A549 treated with dexamethasone at 1 μM for 4 hours (cell line): ENCODE measurements at places on chromosomes 4 and X. TPM values are rescaled to one million over a fixed set of nuclear protein-coding genes. Genes with fewer than 3 reads are reported as not detected.

ADH4 gene
- total RNA-seq = not detected in 5 replicates

XK gene
- total RNA-seq = 0.35 to 0.43 TPM (median 0.42 TPM) in 5 replicates

PDE6B gene
- not detected in 5 replicates for total RNA-seq

NPY2R gene
- 0.04 TPM in 1 of 5 replicates, not detected in the others for total RNA-seq

ADAMTS3 gene
- not detected in 5 replicates for total RNA-seq

AADAT gene
- total RNA-seq = 7.6 to 9.6 TPM (median 8.4 TPM) in 5 replicates

LRAT gene
- total RNA-seq = 0.07 to 0.11 TPM (median 0.08 TPM) in 3 of 5 replicates, not detected in the others

FREM3 gene
- total RNA-seq = not detected in 5 replicates

MAGEB2 gene
- not detected in 5 replicates for total RNA-seq

RAI2 gene
- total RNA-seq = 0.21 to 0.39 TPM (median 0.27 TPM) in 5 replicates

LONRF3 gene
- total RNA-seq = 1.7 to 3.9 TPM (median 3.5 TPM) in 5 replicates

RHOXF2B gene
- total RNA-seq = not detected in 5 replicates

MAOB gene
- total RNA-seq = 0.14 to 0.25 TPM (median 0.19 TPM) in 5 replicates

LDB2 gene
- total RNA-seq = not detected in 5 replicates

METAP1 gene
- total RNA-seq = 45.3 to 57.3 TPM (median 51.2 TPM) in 5 replicates

TNIP3 gene
- total RNA-seq = 0.07 to 0.43 TPM (median 0.24 TPM) in 5 replicates

EDA2R gene
- total RNA-seq = 9.5 to 13.6 TPM (median 12.7 TPM) in 5 replicates

BST1 gene
- 14.6 to 22.0 TPM (median 15.8 TPM) in 5 replicates for total RNA-seq

CYTL1 gene
- total RNA-seq = not detected in 5 replicates

POU3F4 gene
- not detected in 5 replicates for total RNA-seq

HMGN5 gene
- total RNA-seq = 2.1 to 3.2 TPM (median 2.7 TPM) in 5 replicates

HEPH gene
- 0.02 TPM in 1 of 5 replicates, not detected in the others for total RNA-seq

ADGRG2 gene
- 8.7 to 14.3 TPM (median 12.7 TPM) in 5 replicates for total RNA-seq

FAM9C gene
- total RNA-seq = 0.05 TPM in 1 of 5 replicates, not detected in the others

ADGRG4 gene
- total RNA-seq = not detected in 5 replicates

ETDB gene
- not detected in 5 replicates for total RNA-seq

WDR13 gene
- total RNA-seq = 60.8 to 87.8 TPM (median 79.6 TPM) in 5 replicates

NDNF gene
- total RNA-seq = not detected in 5 replicates

CLDN34 gene
- total RNA-seq = not detected in 5 replicates

NHS gene
- total RNA-seq = 1.7 to 2.6 TPM (median 2.2 TPM) in 5 replicates

GNRHR gene
- total RNA-seq = not detected in 5 replicates

SOX3 gene
- not detected in 5 replicates for total RNA-seq

PPP1R2C gene
- not detected in 5 replicates for total RNA-seq

TMEM184C gene
- total RNA-seq = 19.3 to 29.0 TPM (median 27.9 TPM) in 5 replicates

GPAT3 gene
- total RNA-seq = 28.4 to 41.8 TPM (median 32.8 TPM) in 5 replicates

MAGEA2B gene
- 0.08 to 0.42 TPM (median 0.24 TPM) in 4 of 5 replicates, not detected in the other for total RNA-seq

AKAP14 gene
- not detected in 5 replicates for total RNA-seq

TCP11X2 gene
- total RNA-seq = not detected in 5 replicates

HMGB3 gene
- 154 to 185 TPM (median 160 TPM) in 5 replicates for total RNA-seq

SERTM2 gene
- total RNA-seq = not detected in 5 replicates

CDS1 gene
- total RNA-seq = 0.33 to 0.63 TPM (median 0.60 TPM) in 5 replicates

RTL9 gene
- 0.06 to 0.15 TPM (median 0.12 TPM) in 5 replicates for total RNA-seq

SMR3A gene
- total RNA-seq = not detected in 5 replicates
